ENCODE measurements at places on chromosomes 2 and 18.

- no peak for DNase-seq
These were observed 677 bp upstream of the COPS9 start for GRCh38 chr2:240136671-240137292.

- DNase-seq = no peak
These were observed 31.5 kb downstream of the DYNC1I2 start for GRCh38 chr2:171718720-171719119.

DNA sequence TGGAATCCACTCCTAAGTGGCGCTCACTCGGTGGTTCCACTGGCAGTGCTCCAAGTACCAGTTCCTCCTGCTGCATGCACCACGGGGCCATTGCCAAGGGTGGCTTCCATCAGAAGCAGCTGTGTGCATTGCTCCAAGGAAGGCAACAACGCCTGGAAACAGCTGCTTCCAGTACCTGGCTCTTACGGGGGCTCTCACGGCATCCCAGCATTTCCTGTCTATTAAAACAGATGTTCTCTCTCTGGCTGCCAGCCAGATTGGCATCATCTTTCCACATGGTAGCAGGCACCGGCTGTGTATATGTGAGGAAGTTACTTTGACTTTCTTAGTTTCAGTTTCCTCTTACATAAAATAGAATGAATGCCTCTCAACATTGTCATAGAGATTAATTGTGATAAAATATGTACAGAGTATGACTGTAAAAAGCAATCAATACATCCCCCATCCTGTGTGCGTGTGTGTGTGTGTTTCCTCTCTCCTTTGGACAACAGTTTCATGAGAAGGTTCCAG lies 84.9 kb downstream of the CMPK2 start:
- DNase-seq = peak; percentile 11

DNA sequence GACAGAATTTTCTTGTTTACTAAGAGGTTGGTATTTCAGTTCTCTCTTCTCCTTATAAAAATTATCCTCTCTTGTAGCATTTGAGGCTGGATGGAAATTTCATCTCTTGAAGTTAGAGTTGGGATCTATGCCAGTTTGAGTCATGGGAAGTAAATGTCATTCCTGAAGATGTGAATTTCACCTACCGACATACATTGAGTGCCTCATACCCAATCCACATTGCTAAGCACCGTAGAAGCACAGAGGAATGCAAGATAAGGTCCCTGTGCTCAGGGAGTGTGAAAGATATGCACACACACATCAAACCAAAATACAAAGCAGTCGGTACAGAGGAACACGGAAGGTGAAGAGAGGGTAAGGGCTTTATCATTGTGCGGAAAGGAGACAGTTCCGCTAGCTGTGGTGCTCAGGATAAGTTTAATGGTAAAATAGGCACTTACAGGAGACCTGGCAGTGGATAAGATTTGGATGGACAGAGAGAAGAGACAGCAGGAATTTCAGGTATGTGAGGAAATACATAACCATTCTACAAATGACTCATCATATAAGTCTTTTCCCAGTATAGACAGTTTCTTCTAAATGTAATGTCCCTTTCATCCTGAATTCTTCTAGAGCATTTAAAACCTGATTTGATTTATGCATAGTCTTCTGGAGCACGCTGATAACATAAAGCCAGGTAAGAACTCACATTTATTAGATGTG lies 205.3 kb upstream of the ST6GAL2 start:
- no peak for DNase-seq

- no peak for DNase-seq
These were observed 94.3 kb downstream of the SEPTIN10 start for GRCh38 chr2:109519513-109519912.

DNA sequence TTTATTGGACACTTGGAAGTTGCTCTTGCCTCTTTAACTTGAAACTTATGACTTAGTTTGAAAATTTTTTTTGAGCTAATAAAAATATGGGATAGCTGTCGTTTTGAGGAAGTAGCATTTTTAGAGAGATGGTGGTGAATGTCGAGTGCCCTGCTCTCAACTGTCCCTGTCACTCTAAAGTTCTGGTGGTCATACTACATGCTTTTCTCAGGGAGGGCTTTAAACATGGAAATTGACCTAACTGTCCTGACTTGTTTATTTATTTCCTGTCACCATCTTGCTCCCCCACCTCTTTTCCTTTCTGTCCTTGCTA lies 16.0 kb downstream of the CEP192 start:
- no peak for DNase-seq

GRCh38 chr18:76013057-76013456 lies 482.0 kb downstream of the ZNF516 start:
- no peak for DNase-seq
